ENCODE measurements at places on chromosomes 7 and 10. TPM values are rescaled to one million over a fixed set of nuclear protein-coding genes. Genes with fewer than 3 reads are reported as not detected.

GRCh38 chr10:6811153-6811552, 231.1 kb upstream of the PRKCQ start:
- no peak for DNase-seq

The SORCS1 gene
- 0.58 TPM for total RNA-seq

The MBL2 gene
- 2.7 TPM for total RNA-seq

- DNase-seq, result no peak
Observed at GRCh38 chr7:116977172-116977571, 23.9 kb downstream of the ST7 start.

The RAB19 gene
- total RNA-seq, result 4.4 TPM

The STN1 gene
- 22.0 TPM for total RNA-seq

The GNAT3 gene
- not detected for total RNA-seq

GRCh38 chr7:96122746-96123145, 199.2 kb downstream of the SLC25A13 start:
- DNase-seq, result no peak

- DNase-seq, result no peak
Observed at GRCh38 chr7:78326189-78326588, 527.6 kb downstream of the PHTF2 start.

DNA sequence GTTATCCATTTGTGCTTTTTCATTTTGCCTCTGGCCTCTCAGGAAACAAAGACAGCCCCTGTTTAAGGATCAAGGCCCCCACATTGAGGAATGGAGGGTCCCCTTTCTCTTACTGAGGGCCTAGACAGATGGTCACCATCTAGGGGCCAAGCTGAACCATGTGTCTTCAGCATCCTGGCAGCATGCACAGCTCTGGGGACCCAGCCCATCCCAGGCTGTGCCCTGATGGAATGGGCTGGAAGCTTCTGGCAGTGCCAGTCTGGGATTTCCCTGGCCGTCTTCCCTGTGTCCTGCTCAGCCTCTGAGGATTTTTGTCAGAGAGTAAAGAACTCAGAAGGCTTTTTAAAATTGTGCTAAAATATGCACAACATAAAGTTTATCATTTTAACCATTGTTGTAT, 116.8 kb downstream of the ITIH5 start:
- no peak for DNase-seq

The SUMF2 gene
- total RNA-seq, result 88.9 TPM

DNA sequence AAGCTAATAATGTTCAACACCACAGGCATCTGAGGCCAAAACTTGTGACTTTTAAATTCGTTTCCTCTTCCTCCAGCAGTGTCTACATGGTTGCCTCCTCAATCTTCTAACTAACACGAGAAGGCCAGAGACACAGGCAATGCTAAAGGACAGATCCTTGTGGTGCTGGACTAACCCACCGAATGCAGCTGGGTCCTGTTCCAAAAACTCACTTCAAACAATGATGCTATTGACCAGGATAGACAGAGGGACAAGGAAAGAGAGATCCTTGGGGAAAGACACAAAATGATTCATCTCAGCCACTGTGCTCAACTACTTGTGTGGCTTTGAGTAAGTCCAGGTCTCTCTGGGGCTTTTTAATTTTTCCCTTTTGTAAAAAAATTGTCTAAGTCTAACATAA, 107.6 kb downstream of the KCNMA1 start:
- no peak for DNase-seq

- no peak for DNase-seq
Observed at GRCh38 chr7:116621649-116622048, 50.3 kb upstream of the MET start.

DNA sequence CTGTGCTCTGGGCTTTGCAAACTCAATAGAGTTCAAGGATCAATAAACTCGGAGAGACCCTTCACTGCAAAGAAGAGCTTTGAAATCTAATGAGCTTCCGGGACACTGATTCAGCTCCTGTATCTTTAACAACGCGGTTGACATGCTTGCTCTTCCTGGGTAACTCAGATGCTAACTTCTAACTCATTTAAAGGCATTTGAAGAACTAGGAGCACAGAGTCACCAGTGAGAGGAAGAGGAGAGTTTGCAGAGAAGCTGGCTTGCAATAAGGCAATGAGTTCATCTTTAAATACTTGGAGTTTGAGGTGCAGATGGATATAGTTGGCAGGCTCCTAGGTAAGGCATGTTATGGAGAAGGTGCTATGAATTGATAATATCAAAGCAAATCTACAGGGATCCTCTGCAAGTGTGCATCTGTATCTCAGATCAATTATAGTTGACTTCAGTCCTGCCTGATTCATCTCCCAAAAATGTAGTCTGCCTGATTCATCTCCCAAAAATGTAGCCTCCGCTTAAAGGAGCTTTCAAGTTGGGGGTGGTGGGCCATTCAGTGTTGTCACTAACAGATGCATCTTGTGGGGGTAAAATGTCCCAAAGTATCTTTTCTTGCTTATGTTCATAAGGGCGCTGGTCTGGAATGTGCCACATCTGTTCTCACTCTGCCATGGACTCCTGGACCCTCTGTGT, 182.5 kb upstream of the PRSS58 start:
- no peak for DNase-seq

The CYP3A4 gene
- total RNA-seq, result not detected

DNA sequence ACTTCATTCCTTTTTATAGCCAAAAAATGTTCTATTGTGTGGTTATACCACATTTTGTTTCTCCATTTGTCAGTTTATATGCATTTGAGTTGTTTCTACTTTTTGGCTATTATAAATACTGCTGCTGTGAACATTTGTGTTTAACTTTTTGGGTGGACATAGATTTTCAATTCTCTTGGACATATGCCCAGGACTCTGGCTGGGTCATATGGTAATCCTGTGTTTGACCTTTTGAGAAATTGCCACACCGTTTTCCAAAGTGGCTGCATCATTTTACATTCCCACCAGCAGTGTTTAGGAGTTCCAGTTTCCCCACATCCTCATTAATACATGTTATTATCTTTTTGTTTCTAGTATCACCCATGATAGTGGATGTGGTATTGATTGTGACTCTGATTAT, 39.4 kb downstream of the CSGALNACT2 start:
- DNase-seq, result no peak

- DNase-seq, result no peak
Observed at GRCh38 chr10:131249238-131249954, 62.1 kb downstream of the TCERG1L start.

DNA sequence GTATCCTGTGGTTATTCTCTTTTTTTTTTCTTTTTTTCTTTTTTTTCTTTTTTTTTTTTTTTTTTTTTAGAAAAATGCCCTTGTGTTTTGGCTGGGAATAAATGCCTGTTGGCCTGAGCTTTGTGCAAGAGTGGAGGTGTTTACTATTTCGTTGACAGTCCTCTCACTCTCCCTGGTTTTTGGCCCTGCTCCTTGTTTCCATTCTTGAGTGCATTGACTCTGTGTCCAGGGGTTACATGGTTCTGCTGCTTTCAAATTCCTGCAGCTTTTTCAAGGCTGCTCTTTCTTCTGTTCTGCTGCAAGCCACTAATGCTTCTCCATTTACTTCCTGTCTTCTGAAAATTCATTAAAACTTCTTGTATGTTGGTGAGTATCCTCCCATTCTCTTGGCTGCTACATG, 59.7 kb upstream of the TBX20 start:
- DNase-seq, result peak; percentile 34

The IGF2BP3 gene
- total RNA-seq, result not detected

The CCDC3 gene
- total RNA-seq, result 9.0 TPM

The ZNF425 gene
- not detected for total RNA-seq

DNA sequence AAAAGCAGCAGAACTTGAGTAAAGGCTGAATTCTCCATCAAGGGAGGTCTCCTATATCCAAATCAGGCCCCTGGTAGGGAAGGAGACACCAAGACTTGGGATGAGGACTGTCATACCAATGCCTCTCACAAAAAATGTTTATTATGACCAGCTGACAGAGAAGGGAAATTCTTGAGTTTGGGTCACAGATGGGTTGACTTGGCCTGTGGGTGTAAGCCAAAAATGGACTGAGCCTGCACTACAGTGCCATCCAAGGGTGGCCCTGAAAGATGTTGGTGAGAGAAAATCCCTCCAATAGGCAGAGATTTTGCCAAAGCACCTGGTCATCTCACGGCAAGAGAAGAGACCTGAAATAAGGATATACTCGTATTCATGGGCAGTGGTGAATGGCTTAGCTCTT, 27.0 kb upstream of the PPIF start:
- no peak for DNase-seq

DNA sequence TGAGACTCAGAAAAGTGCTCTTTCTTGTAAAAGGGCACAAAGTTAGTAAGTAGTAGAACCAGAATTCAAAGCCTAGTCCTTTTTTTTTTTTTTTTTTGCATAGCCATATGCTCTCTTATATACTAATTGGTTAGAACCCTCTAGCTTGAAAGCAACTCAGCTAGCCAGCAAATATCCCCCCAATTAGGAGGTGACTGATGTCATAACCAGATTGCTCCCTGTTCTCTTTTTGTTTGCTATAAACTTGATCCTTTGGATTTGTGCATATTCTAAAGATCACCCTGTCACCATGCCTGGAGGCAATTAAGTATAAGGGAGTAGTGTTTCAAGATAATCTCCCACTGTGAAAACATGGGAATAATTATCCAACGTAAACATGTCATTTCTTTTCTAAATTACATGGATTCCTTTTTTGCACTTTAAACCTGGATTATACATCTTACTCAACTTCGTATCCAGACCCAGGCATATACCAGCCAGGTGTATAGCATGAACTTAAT, 963.4 kb downstream of the CNTNAP2 start:
- no peak for DNase-seq

GRCh38 chr7:64877714-64878610, 25.1 kb upstream of the ZNF273 start:
- DNase-seq, result peak; percentile 20

DNA sequence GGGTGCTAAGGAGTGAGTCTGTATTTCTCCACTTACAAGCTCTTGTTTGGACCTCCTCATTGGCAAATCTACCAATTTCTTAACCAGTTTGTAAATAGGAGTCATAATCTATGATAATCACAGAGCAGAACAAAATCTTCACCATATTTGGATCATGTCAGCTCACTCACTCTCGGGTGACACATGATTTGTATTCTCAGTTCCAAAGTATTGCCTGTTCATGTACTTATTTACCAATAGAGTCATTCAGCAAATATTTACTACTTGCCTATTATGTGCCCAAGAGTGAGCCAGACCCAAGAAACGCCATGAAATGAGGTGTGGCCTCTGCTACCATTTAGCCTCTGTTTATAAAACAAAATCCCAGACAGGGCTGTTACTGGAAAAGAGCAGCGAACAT, 114.8 kb downstream of the TSPAN12 start:
- DNase-seq, result no peak

DNA sequence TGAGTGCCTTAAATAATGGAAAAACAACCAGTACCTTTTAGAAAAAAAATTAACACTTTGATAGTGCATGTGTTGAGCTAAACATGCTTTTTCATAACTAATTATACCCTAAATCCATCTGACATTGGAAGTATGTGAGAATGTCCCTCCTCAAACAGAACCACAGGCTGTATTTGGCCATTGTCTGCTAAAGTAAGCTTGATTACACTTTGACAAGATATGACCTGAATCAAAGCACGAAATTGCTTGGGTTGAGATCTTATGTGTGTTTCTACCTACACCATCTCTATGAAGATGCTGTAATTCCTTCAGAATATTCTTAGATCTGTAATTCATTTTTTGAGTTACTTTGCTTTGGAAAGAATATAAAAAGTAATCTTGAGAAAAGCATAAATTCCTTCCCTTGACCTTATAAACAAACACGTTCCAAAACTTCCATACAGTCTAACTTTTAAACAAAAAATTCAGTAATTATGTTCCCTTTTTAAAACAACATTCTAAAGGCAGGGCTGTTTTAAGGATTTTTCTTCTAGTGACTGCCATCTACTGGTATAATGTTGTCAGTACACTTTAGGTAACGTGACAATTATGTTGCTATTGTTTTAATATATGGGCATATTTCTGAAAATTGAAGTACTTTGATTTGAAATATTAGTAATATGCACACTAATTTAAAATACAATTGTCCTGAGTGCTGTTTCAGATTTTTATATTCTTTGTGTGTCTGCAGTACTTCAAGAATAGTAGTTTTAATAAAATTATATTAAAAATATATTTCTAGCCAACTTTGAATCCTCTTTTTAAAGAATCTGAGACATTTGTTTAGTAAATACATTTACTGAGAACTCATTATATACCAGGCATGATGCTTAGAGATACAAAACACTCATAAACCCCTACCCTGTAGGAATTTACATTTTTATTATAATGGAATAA, 20.9 kb downstream of the CD36 start:
- DNase-seq, result peak; percentile 63

DNA sequence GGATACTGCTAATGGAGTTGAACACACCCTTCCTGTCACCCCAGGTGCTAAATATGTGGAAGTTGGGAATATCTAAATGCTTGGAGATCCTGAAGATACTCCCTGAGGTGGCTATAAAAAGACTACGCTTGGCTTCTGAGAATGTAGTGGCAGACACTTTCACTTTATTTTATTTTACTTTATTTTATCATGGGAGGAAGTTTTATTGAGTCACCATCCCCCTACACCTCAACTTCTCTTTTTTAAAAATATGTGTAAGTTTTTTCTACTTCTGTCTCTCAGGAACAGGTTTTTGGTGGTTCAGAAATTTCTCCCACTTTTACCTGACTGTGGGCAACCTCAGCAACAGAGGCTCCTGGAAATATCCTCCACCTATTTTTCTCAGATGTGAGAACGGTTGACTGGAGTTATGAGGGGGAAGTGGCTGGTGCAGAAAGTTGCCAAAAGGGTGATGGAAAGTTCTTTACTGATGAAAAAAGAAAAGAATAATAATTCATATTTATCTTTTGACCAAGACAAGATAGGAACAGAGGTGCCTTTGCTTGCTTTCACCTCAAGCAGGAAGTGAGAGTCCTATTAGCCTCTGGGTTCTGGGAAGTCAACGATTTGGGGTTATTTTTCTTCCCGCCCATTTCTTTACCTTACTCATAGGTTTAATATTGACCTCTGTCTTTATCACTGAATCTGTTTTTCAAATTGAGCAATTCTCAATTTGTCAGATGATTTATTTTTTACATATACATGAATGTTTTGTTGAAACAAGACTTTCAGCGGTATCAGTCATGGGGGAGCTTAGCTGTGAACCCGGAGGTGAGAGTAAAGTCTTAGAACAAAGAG, 103.6 kb downstream of the AHR start:
- DNase-seq, result no peak

DNA sequence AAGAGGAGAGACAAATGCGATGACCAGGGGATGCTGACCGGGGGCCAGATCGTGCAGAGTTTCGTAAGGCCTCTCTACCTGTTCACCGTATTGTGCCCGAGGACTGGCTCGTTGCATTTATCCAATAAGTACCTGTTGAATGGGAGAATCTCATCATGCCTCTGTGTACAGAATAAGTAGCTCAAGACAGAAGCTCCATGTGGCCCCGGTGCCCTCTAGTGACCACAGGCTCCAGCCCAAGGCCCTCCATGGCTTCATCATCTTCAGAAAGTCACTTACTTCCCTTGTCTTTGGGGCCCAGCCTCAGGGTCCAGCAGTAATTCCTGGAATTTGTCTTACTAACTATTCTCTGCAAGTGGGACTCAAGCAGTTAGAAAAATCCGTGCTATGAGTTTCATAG, 151.0 kb downstream of the CHN2 start:
- peak; percentile 62 for DNase-seq

DNA sequence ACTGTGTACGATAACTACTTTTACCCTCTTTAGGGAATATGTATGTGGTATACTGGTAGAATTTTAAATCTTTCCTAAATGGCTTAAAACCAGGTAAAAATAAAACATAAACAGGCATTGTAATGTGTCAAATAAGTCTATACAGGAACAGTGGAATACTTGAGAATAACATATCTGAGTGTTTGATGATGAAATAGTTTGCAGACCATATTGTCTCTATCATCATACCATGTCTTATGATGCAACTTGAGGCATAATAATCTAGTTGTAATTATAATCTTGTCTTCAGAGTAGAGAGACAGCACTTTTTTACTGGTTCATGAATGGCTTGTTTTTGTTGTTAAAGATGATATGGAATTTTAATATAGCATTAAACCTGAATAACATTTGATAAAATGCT, 293.5 kb downstream of the CDK14 start:
- no peak for DNase-seq

Data from stomach (tissue), 19 donors.